Right atrium auricular region (tissue), 2 donors: ENCODE measurements at places on chromosomes 1 and 21. TPM values are rescaled to one million over a fixed set of nuclear protein-coding genes. Genes with fewer than 3 reads are reported as not detected.

ADCY10 gene
- total RNA-seq = not detected

PLEKHN1 gene
- total RNA-seq = 0.59 TPM

SCAF4 gene
- 8.8 TPM for total RNA-seq

- DNase-seq = no peak
These were observed 193.3 kb downstream of the PTPRU start for GRCh38 chr1:29429656-29430055.

DNA sequence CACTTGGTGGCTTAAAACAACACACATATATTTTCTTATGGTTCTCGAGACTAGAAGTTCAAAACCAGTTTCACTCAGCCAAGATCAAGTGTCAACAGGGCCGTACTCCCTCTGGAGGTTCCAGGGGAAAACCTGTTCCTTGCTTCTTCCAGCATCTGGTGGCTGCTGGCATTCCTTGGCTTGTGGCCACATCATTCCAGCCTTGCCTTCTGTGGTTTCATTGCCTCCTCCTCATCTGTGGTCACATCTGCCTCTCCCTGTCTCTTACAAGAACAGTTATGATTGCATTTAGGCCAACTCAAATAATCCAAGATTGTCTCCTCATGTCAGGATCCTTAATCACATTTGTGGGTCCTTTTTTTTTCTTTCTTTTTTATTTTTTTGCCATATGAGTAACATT lies 240.7 kb upstream of the HOOK1 start:
- no peak for DNase-seq

- no peak for DNase-seq
These were observed 30.7 kb downstream of the PRKCZ start for GRCh38 chr1:2080884-2081283.

GRCh38 chr1:67627906-67628305 lies 57.1 kb upstream of the GADD45A start:
- DNase-seq = no peak

DNA sequence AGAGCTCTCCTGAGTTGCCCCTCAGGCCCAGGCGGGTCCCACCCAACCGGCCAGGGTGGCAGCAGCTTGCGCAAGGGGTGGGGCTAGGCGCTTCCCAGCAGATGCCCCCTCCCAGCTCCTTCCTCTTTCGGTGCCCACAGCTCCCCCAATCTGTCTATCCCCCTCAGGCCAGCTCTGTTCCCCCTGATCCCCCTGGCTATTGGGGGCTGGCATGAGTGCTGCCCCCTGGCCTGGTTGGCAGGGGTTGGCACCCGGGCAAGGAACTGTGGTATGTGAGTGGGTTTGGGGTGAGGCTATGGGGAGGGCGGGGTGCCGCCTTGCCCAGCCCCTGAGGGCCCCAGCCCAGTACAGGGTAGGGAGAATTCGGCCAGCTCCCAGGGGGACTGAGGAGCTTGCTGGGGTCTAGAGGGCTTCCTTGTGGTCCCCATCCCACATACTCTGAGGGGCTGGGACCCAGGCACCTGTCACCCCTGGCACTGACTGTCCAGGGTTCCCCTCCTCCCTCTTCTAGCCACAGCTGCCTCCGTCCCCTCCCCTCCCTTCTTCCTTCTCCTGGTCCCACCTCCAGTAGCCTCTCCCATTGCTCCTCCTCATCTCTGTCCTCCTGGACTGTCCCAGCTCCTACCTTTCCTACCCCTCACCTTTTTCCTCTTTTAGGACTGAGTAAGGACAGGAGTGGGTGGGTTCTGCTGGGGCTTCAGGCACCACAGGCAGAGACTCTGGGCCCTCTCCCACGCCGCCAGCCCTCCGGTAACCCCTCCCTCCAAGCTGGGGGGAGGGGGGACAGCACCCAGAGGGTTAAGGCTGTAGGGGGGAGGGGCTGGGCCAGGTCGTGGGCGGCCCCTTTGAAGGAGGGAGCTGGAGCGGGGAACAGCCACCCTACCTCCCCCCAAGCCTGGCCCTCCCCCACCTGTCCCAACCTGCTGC lies 5.7 kb downstream of the ZBTB7B start:
- no peak for DNase-seq

GRCh38 chr1:230323686-230324085 lies 102.4 kb downstream of the PGBD5 start:
- DNase-seq = no peak

DNA sequence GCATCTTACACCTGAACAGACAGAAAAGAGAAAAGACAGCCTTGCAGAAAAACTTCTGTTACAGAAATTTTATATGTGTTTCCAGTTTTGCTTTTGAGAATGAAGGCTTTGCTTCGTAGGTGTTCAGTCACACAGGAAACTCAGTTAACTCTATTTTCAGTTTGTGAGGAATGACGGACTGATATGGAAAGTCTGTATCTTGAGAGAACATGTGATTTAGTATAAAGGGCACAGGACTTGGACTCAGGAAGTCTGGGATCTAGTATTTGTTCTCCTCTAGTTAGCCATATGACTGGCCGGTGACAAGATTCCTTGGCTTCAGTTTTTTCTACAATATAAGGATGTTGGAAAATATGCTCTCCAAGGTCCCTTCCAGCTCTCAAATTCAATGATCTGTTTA lies 149.1 kb downstream of the OLFM3 start:
- DNase-seq = no peak

- no peak for DNase-seq
These were observed 469.6 kb downstream of the DPYD start for GRCh38 chr1:97451046-97451826.

DNA sequence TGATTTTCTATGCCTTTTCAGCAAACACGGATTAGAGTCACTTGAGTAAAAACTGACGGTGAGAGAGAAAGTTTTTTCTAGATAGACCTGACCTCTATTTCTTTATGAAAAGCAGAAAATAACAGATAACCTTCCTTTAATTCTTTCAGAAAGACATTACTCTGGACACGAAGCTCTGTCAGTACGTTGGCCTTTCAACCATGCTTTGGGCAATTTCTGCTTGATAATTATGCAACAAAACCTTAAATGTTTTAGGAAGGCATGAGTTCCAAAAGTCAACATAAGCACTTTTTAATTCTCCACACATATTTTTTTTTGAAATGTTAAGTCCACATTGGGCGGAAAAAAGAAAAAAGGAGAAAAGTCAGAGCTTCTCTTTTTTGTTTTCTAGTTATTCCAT lies 137.8 kb downstream of the AKT3 start:
- no peak for DNase-seq
